ENCODE measurements at places on chromosomes 5 and 9. TPM values are rescaled to one million over a fixed set of nuclear protein-coding genes. Genes with fewer than 3 reads are reported as not detected.

- H3K36me3 ChIP-seq = no peaks in the 10 kb centered on the region
- no peaks in the 10 kb centered on the region for H3K4me1 ChIP-seq
- no peak overlapping the region for H3K27ac ChIP-seq
- H3K4me3 ChIP-seq = no peak overlapping the region
- no peaks in the 10 kb centered on the region for H3K27me3 ChIP-seq
These were observed 113.7 kb downstream of the KLHL3 start for GRCh38 chr5:137621861-137622823.

DNA sequence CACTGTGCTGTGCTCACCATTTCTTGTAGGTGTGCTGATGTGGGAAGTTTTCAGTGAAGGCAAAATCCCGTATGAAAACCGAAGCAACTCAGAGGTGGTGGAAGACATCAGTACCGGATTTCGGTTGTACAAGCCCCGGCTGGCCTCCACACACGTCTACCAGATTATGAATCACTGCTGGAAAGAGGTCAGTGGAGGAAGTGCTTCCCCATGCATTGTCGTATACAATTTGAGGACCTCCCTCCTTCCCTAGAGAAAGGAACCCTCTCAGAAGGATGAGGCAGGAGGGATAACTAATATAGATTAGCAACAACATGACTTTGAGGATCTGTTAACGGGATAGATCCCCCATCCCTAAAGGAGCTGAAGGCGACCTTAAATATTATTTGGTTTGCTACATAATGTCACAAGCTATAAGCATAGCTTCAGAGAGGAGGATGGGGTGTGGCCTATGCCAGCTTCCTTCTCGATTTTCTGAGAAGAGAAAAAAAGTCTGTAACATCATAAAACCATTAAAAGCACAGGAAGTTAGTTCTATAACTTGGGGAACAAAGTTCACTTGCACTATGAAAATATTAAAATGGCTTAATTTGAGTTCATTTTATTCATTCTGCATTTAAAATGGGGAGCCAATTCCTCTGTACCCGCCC, 17.0 kb upstream of the CYFIP2 start:
- H3K4me3 ChIP-seq = no peak overlapping the region
- DNase-seq = no peak
- no peaks in the 10 kb centered on the region for H3K27me3 ChIP-seq
- H3K4me1 ChIP-seq = peaks cover 7% of the 10 kb centered on the region

DNA sequence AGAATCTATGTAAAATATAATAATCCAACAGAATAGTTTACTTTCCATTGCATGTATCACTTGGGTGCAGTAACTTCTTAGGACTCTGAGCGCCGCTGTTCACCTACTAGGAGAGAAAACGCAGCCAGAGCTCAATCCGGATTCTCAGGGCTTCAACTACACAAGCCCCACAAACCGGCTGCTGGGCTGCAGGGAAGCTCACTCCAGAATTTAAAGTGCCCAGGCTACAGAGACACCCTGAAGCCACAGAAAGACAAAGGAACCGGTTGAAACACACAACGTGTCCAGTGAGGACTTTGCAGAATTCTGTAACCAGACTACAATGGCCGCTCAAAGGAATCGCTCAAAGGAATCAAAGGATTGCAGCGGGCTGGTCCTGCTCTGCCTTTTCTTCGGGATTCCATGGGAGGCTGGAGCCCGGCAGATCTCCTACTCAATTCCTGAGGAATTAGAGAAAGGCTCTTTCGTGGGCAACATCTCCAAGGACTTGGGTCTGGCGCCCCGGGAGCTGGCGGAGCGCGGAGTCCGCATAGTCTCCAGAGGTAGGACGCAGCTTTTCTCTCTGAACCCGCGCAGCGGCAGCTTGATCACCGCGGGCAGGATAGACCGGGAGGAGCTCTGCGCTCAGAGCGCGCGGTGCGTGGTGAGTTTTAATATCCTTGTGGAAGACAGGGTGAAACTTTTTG, at the start of gene PCDHGA10:
Gene PCDHGA10 (plus strand): TSS at position 134 of the 686 bp plus-strand sequence. CDS start 189 bp downstream, at position 323.
- peak within 1 kb of the TSS; percentile 81 for H3K4me3 ChIP-seq
- H3K27me3 ChIP-seq = no peaks in the 10 kb centered on the region
- H3K36me3 ChIP-seq = peaks cover 70% of the 10 kb centered on the region

DNA sequence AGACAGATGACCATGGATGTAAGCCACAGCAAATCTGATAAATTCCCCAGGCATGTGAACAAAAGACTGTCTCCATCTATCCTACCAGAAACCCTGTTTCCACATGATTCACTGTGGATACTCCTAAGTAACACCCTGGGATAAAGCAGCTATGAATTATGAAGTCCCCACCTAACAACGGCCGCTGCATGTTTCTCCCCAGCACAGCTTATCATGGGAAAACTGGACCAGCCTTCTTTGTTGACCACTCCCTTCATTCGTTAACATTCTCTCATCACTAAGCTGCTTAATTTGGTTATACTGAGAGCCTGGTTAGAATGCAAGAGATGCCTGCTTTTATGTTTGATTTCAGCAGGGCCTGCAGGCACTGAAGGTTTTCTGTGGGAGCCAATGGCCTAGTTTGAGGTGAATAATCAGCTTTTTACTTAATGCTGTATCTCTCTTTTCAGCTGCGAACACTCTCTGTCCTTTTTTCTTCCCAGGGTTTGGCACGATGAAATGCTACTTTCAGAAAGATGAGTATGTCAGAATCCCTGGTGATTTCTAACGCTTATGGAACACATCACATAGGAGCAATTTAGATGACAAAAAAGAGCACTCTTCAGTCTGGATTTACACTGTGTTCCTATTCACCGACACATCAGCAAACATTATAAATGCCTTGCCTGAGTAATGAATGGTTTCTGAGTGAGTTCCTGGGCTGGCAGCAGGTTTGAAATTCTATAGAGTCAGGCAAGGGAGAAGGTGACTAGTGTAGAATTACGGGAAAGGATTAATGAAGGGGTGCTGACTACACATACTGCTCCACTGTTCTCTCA, 318.4 kb upstream of the ZNF608 start:
- no peak overlapping the region for H3K27ac ChIP-seq
- no peaks in the 10 kb centered on the region for H3K27me3 ChIP-seq
- no peak overlapping the region for H3K4me3 ChIP-seq
- peaks cover 3% of the 10 kb centered on the region for H3K36me3 ChIP-seq
- H3K4me1 ChIP-seq = peaks cover 30% of the 10 kb centered on the region
- no peak for DNase-seq

DNA sequence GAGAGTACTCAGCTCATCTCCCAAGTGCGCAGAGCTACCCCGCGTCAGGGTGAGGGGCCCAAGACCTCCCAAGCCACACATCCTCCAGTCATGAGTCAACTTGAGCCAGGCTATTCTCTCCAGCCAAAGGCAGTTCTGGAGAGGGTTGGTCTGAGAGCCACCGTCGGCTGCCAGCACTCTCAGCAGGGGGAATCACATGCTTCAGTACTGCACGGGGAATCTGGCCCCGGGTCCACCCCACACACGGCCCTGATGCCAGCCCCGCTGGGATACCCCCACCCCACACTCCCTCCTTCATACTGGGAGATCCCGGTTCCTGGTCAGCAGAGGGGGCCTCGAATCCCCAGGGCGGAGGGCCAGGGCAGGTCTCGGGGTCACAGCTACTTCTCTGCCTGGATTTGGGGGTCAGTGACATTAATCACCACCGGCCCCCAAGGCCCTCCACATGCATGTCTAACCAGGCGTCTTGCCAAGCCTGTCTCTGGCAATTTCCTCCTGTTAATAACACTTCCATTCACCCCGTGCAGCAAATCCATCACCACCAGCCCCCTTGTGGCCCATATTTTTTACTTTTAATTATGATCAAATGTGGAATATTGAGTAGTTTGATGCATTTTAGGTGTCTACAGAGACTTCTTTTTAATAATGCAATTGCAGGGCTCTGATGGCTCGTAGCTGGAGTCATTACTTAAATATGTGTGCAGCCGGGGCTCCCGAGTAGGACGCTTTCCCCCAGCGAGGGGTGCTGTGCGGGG, 102.9 kb upstream of the PPP1R26 start:
- H3K4me1 ChIP-seq = peaks cover 6% of the 10 kb centered on the region
- no peak overlapping the region for H3K4me3 ChIP-seq
- DNase-seq = no peak
- H3K27me3 ChIP-seq = peaks cover 20% of the 10 kb centered on the region

DNA sequence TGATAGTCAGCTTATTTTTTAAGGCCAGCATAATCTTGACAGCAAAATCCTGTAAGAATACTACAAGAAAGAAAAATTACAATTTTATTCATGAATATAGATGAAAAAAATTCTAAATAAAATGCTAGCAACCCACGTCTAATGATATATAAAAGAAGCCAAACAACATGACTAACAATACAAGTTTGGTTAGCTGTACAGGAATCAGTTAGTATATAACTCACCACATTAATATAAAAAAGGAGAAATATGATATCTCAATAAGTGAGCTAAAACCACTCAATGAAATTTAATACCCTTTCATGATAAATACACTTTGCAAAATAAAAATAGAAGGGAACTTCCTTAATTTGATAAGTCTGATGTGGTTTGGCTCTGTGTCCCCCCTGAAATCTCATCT, 139.7 kb upstream of the MAN2A1 start:
- H3K27me3 ChIP-seq = no peaks in the 10 kb centered on the region
- no peak for DNase-seq
- no peak overlapping the region for H3K4me3 ChIP-seq
- H3K4me1 ChIP-seq = peaks cover 2% of the 10 kb centered on the region
- peaks cover 7% of the 10 kb centered on the region for H3K36me3 ChIP-seq

- H3K4me3 ChIP-seq = no peak overlapping the region
- no peaks in the 10 kb centered on the region for H3K4me1 ChIP-seq
- no peaks in the 10 kb centered on the region for H3K27me3 ChIP-seq
- no peak for DNase-seq
These were observed 21.0 kb upstream of the ERAP2 start for GRCh38 chr5:96855031-96855872.

GRCh38 chr5:73955271-73955846, 329.4 kb downstream of the ARHGEF28 start:
- no peak overlapping the region for H3K4me3 ChIP-seq
- DNase-seq = no peak
- H3K27ac ChIP-seq = no peak overlapping the region
- no peaks in the 10 kb centered on the region for H3K36me3 ChIP-seq
- H3K27me3 ChIP-seq = no peaks in the 10 kb centered on the region
- peaks cover 6% of the 10 kb centered on the region for H3K4me1 ChIP-seq

The CCDC192 gene
- 2.1 TPM for total RNA-seq

The FOXD4 gene
- total RNA-seq = 0.35 TPM

The SHOC1 gene
- total RNA-seq = not detected

Measured in mesothelial cell of epicardium (in vitro differentiated cells).